CD8-positive, alpha-beta memory T cell (primary cell): ENCODE measurements at places on chromosomes 3 and 15. TPM values are rescaled to one million over a fixed set of nuclear protein-coding genes. Genes with fewer than 3 reads are reported as not detected.

- DNase-seq = no peak
Measured at GRCh38 chr3:125129512-125129997, 73.8 kb upstream of the HEG1 start.

DNA sequence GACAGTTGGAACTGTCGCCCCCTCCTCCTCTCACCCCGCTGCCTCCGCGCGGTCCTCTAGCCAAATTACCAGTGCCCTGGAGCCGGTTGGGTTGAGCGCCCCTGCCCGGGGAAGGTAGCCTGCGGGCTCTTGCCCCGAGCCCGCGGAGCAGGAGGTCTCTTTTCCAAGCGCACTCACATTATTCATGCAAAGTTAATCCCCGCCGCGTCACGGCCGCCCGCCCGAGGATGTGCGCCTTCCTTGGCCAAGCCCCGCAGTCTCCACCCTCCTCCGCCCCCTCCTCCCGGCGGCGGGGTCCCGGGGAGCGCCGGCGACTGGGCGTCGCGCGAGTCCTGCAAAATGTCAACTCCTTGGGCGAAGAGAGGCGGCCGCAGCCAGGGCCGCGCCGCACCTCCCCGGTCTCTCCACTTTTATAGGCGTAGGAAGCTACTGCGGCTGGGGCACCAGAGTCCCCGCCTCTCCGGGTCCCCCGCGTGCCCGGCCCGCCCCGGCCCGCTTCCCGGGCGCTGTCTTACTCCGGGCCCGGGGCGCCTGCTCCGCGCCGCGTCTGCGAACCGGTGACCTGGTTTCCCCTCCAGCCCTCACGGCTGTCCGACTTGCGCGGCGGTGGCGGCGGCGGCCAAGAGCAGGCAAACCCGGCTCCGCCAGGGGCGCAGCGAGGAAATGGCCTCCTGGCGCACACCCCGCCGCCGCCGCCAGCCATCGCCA lies at the start of gene THRB:
TSS of gene THRB (minus strand) at position 233 of the 708 bp plus-strand sequence.
- no peak for DNase-seq

HYAL1 gene
- total RNA-seq = 0.13 TPM

DNA sequence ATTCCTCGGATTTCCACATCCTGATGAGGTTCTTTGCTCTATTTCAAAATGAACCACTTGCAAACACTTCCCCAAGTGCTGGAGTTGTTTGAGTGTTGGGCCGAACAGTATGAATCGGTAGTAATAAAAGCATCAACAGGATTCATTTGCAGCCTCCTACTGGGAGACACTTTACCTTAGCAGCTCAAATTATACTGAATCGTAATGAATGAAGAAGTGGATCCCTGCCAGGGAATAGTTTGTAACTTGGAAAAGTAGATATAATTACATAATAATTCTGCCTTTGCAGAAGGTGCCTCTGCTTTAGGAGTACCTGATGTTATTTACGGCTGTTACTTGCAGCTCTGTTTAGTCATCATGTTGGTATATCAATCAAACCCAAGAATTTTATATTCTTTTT lies 669.1 kb downstream of the CADM2 start:
- DNase-seq = no peak

- no peak for DNase-seq
Measured at GRCh38 chr15:32994810-32995424, 199.6 kb downstream of the FMN1 start.

SLC6A11 gene
- not detected for total RNA-seq

DNA sequence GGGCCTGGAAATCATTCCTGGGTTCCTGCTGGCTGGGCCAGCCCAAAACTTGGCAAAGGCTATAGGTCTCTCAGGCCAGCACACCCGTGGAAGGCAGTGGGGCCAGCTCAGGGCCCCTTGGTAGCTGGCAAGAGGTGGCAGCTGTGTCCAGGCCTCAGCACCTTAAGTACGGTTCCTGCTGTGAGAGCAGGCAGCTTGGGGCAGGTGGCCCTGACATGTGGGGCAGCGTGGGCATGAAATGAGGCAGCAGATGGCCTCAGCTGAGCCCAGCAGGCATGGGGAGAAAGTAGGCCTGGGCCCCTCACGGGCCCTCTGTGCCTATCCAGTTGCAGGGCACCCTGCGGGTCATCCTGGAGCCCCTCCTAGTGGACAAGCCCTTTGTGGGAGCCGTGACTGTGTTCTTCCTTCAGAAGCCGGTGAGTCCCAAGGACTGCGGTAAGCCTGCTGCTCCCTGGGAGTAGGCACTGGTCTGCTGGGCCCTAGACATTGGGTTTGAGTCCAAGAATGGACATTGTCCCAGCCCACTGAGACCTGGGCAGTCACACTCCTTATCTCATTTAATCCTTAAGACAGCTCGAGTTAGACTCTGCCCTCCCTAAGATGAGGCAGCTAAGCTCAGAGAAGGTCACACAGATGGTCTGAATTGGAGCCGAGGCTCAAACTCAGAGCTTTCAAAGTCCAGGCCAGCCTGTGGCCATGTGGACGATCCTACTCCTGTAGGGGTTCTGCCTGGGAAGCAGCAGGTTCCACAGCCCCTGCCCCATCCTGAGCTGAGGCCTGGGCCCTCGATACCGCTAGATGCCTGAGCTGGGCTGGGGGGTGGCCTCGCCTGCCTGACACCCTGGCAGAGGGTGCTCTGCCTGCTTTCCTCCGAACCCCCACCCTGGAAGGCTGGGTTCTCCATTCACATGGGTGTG lies 25.5 kb downstream of the ESYT3 start:
- no peak for DNase-seq

SUSD5 gene
- total RNA-seq = not detected

GRCh38 chr3:131079086-131079485 lies 52.4 kb downstream of the NEK11 start:
- DNase-seq = no peak
